Substantia nigra (tissue), 51 donors: ENCODE measurements at places on chromosomes 11 and 22.

- DNase-seq = no peak
These were observed 8.5 kb upstream of the NUP50 start for GRCh38 chr22:45155050-45155840.

DNA sequence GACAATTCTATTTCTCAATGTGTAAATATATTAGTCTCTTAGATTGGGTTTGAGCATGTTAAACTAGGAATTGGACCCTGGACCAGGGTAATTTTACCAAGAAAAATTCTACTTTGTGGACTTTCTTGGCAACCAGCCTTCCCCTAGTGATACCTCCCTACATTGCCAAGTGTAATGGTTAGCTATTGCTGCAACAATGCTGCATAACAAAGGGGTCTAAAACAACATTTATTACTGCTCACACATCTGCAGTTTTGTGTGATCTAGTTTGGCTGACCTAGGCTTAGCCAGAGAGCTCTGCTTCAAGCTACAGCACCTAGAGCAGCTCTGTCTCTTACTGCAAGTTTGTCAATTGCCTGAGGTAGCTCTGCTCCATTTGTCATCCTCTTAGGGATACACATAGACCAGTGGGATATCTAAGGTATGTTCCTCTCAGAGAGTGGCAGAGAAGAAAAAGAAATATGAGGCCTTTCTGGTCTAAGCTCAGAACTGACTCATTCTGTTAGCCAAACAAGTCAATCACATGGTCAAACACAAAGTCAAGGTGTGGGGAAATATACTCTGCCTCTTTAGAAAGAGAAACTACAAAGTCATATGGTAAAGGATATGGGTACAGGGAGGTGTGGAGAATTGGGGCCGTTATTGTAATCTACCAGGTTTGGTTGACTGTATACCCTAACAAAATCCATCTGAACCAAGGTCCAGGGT lies 2.0 kb upstream of the LAYN start:
- DNase-seq = no peak

DNA sequence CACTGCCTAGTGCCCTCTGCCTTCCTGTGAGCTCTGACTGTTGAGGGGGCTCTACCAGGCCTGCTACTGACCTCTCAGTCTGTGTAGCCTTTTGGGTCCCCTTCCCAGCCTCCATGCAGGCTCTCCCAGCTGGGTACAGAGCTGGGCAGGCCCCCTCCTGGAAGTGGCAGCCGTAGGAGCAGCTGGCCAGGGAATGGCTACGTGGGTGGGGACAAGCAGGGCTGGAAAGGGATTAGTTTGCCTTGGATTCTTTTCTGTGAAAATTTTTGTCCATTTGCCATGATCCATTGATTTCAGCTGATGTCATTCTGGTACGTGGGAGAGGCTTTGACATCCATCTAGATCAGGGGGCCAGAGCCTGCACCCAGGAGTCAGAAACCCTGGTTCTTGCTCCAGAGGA lies 23.9 kb upstream of the NECTIN1 start:
- DNase-seq = no peak

GRCh38 chr22:33081686-33082590 lies 23.8 kb upstream of the SYN3 start:
- DNase-seq = no peak

DNA sequence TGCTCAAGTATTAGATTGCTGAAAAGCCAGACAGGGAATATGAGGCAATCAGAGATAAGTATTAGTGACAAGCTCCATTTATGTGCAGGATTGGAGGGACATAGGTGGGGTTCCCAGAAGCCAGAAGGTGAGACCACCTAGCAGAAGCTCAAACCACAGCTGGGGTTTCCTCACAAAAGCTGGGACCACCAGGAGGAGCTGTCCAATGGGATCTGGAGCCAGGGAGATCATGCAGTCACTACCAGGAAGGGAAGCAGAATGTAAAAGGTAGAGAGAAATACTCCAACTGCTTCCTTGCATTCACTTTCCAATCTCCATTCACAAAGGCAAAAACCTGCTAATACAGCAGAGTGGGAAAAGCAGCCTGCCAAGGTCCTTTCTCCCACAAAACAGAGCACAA lies 5.2 kb upstream of the FSHB start:
- no peak for DNase-seq

GRCh38 chr22:43837666-43838065 lies 24.6 kb downstream of the SULT4A1 start:
- no peak for DNase-seq

- no peak for DNase-seq
These were observed 12.1 kb upstream of the EHD1 start for GRCh38 chr11:64890522-64890939.

- DNase-seq = no peak
These were observed 302.6 kb downstream of the KIRREL3 start for GRCh38 chr11:126697936-126698335.

DNA sequence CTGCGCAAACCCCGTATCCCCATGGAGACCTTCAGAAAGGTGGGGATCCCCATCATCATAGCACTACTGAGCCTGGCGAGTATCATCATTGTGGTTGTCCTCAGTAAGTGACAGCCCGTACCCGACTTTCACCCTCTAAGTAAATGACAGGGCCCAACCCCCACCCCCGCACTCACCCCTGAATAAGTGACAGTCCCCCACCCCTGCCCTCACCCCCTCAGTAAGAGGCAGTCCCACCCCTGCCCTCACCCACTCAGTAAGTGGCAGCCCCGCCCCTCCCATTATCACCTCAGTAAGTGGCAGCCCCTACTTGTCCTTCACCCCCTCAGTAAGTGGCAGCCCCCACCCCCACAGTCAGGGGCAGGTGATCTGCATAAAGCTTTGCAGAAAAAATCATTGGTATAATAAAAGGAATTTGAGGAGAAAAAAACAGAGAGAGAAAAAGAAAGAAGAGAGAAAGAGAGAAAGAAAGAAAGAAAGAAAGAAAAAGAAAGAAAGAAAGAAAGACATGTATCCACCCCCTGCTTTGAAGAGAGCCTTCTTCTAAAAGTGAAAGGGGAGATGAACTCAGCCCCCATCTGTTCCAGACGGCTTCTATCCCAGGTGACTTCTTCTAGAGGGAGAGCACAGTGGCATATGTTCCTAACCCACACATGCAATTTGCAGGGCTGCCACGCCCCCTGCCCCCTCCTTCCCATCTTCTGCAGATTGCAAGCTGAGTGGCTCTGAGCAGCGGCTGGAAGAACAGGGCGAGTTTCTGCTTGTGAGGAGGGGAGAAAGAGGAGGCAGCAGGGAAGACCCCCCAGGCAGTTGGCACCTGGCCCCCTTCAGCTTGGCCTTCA lies 12.5 kb upstream of the SMIM35 start:
- no peak for DNase-seq

DNA sequence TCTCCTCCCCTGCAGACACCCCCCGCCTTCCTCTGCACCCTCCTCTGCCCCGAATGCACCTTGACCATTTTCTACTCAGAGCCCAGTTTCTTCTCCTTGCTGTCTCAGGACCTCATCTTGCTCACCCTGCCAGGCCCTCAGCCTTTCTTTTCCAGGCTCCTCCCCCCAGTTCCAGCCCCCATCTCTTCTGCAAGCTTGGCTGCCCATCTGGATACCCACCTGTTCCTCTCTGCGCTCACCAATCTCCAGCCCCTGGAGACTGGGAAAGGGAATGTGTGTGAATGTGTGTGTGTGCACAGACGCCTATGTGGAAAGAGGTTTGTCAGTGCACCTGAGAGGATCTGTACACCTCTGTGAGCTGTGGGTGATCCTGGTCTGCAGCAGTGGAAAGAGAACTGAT lies 36.4 kb downstream of the SLC22A12 start:
- no peak for DNase-seq

DNA sequence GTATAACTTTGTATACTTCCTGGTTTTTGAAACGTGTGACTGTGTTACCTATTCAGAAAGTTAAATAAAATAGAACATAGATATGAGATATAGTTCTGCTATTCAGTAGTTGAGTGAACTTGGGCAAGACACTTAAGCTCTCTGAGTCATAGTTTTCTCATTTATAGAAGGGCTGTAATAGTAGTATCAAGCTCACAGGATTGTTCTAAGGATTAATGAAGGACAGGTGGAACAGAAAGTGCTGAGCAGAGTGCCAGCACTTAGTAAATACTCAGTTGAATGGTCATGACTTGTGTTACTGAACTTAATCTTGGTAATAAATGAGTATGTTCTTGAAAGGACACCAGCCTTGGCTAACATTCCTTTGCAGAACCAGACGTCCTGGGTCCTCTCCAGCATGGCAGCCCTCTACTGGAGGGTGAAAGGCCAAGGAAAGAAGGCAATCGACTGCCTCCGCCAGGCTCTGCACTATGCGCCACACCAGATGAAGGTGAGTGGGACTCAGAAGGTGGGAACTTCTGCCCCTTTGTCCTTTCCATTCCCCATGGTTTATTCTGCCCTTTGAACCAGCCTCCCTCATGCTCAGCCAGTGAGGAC lies 131.2 kb downstream of the TTC17 start:
- DNase-seq = no peak

DNA sequence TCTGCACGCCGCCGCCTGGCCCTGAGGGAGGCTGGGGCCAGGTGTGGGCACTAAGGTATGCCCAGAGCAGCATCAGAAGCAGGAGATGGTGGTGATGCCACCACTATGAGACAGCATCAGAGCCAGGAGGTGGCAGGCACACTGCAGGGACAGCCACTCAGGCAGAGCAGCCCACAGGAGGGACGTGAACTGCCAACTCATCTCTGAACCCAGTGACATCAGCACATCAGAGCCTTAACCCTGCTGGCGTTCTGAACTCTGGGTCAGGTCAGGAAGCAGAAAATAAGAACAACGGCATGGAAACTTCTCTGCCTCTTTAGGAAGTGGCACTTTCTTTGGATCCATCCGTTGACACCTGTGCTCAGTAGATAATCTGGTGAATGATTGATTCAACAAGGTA lies 14.7 kb upstream of the IFT27 start:
- DNase-seq = no peak

DNA sequence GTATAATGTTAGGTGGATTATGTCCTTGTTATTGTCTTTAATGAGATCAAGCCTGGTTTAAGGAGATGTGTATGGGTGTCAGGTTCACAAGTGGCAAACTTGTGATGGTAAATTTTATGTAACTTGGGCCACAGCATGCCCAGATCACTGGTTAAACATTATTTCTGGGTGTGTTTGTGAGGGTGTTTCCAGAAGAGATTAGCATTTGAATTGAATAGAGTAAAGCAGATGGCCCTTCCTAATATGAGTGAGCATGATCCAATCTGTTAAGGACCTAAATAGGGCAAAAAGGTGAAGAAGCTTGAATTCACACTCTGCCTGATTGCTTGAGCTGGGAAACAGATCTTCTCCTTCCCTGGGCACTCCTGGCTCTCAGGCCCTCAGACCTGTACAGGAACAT lies 20.7 kb downstream of the OR5B21 start:
- DNase-seq = no peak

GRCh38 chr11:17846852-17847453 lies 112.4 kb downstream of the KCNC1 start:
- no peak for DNase-seq

- DNase-seq = peak; percentile 63
These were observed 13.0 kb upstream of the UPK3A start for GRCh38 chr22:45271667-45272201.

DNA sequence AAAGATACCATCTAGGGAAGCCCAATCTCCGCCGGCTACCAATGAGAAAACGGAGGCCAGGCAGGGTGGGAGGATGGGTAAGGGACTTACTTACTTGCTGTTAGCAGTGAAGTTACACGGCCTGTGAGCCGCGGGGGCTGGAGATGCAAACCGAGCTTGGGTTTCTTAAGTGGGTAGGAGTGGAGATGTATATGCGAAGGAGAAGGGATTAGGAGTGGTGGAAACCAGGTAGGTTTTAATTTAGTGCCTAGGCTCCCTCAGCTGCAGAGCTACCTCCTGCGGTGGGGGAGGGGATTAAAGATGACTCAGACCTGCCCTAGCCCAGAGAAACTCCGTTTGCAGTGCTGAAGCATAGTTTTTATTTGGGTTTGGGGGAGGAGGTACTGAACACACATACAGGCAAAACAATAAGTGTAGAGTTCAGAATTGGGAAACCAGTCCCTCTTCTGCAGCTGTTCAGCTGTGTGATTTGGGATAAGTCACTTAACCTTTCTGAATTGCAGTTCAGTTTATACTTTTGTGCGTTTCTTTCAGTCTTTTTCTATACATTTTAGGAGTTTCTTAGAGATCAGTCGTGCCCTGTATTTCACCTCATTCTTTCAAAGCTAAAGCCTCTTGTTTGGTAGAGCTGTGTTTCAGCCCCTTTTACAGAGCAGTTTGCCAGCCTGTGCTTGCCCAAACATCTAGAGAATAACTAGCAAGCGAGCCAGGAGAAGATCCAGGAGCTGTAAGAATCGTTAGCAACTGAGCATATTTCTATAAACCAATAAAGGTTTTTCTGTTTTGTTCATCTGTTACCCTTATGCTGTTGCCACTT lies 596 bp upstream of the TNRC6B start:
- DNase-seq = no peak

- no peak for DNase-seq
These were observed 1.7 kb downstream of the FOLR2 start for GRCh38 chr11:72218251-72218745.

GRCh38 chr11:71098776-71099175 lies 153.6 kb downstream of the SHANK2 start:
- DNase-seq = no peak

GRCh38 chr22:40552070-40552469 lies 84.4 kb downstream of the MRTFA start:
- DNase-seq = no peak

- DNase-seq = no peak
These were observed 52.8 kb downstream of the FAM76B start for GRCh38 chr11:95736809-95737208.

GRCh38 chr22:24801901-24802465 lies 4.0 kb upstream of the SGSM1 start:
- no peak for DNase-seq

GRCh38 chr11:66845143-66845875 lies 2.1 kb downstream of the RCE1 start:
- DNase-seq = no peak

GRCh38 chr11:119188067-119188466 lies 2.8 kb downstream of the NHERF4 start:
- no peak for DNase-seq

DNA sequence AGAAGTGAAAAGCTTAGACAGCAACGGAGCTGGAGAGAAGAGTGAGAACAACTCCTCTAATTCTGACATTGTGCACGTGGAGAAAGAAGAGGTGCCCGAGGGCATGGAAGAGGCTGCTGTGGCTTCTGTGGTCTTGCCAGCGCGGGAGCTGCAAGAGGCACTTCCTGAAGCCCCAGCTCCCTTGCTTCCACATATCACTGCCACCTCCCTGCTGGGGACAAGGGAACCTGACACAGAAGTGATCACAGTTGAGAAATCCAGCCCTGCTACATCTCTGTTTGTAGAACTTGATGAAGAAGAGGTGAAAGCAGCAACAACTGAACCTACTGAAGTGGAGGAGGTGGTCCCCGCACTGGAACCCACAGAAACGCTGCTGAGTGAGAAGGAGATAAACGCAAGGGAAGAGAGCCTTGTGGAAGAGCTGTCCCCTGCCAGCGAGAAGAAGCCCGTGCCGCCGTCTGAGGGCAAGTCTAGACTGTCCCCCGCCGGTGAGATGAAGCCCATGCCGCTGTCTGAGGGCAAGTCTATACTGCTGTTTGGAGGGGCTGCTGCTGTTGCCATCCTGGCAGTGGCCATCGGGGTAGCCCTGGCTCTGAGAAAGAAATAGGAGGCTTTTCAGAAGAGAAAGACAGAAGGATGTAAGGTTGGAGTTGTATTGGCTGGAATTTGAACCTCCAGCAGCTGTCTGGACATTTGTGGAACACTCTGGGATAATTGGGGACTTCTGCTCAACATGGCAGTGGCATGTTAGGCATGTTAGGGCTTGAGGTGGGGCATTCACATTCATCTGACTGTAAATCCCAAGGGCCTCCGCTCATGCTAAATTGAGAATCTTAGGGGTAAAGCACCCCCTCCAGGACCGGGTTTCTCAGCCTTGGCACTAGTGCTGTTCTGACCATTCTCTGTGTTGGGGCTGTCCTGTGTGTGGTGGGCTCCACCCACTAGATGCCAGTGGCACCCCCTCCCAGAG lies 47.1 kb downstream of the BID start:
- no peak for DNase-seq
